ENCODE measurements at places on chromosomes 1 and 21. TPM values are rescaled to one million over a fixed set of nuclear protein-coding genes. Genes with fewer than 3 reads are reported as not detected.

DNA sequence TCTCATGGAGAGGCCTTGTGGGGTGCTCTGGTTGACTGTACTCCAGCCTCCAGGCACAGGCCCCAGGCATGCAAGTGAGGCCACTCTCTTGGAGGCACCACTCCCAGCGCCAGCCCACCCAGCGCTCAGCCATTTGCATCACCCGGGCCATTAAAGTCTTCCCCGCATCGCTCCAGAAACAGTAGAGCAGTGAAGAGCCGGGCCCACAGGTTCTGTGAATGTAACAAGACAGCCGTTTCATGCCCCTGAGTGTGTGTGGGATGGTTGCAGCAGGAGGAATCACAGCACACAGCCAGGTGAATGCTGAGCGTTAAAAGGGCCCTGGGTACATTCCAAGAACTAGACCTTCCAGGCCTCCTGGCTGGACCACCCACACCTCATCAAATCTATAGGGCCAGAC, 19.0 kb upstream of the CD2 start:
- no peak for DNase-seq

GRCh38 chr1:168801032-168801745, 72.2 kb upstream of the DPT start:
- no peak for DNase-seq

REN gene
- total RNA-seq = 0.83 TPM

NR5A2 gene
- 0.63 TPM for total RNA-seq

FGR gene
- 19.8 TPM for total RNA-seq

FMOD gene
- 122 TPM for total RNA-seq

CELA3A gene
- not detected for total RNA-seq

GRCh38 chr1:111882559-111882958, 106.9 kb downstream of the KCND3 start:
- DNase-seq = no peak

Measured in right atrium auricular region (tissue), 2 donors.